ENCODE measurements at places on chromosomes 12 and 14.

- no peak for DNase-seq
Observed at GRCh38 chr12:110565894-110566871, 16.9 kb downstream of the PPTC7 start.

- DNase-seq, result no peak
Observed at GRCh38 chr12:89421092-89421835, 69.0 kb upstream of the DUSP6 start.

DNA sequence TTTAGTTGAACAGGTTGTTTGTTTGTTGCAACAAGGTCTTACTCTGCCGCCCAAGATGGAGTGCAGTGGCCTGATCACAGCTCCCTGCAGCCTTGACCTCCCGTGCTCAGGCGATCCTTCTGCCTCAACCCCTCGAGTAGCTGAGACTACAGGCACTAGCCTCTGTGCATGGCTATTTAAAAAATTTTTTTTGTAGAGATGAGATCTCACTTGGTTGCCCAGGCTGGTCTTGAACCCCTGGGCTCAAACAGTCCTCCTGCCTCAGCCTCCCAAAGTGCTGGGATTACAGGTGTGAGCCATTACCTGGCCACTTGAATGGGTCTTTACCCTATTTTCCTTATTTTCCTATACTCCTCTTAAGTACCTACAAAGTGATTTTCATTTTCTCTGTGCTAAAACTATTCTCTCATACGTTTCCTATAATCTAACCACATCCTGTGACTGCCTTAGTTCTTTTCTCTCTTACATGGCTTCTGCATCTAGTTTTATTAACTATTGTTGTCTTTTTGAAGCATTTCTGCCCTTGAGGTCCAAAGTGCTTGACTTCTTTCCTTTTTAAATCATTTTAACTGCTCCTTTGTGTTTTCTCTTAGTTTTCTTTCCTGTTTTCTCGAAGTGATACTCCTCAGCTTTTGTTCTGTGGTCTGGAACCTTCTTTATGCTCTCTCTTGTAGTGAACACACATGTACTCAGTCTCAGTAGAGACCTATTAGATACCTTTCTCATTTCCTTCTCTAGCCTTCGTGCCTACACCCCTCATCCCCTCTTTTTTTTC lies 14.1 kb downstream of the GPX2 start:
- DNase-seq, result no peak

GRCh38 chr14:34403646-34404045 lies 58.4 kb downstream of the SPTSSA start:
- DNase-seq, result no peak

DNA sequence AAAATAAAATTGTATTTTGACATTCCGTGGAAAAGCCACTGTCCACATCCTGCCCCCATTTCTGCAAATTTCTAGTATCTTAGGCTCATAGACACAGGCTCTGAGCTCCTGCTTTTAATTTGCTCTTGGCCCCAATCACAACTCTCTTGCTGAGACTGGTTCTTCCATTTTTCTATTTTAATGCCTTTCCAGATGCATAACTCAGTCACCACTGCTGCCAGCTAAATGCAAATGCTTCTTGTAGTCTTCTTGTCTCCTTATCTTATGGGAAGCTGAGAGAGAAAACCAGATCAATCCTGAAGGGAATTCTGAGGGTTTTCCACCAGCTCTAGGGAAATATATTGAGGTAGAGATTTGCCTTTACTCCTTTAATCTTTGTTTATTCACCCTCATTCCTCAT lies 149.0 kb downstream of the DHRS2 start:
- DNase-seq, result no peak
